ENCODE measurements at places on chromosomes 5 and 9.

DNA sequence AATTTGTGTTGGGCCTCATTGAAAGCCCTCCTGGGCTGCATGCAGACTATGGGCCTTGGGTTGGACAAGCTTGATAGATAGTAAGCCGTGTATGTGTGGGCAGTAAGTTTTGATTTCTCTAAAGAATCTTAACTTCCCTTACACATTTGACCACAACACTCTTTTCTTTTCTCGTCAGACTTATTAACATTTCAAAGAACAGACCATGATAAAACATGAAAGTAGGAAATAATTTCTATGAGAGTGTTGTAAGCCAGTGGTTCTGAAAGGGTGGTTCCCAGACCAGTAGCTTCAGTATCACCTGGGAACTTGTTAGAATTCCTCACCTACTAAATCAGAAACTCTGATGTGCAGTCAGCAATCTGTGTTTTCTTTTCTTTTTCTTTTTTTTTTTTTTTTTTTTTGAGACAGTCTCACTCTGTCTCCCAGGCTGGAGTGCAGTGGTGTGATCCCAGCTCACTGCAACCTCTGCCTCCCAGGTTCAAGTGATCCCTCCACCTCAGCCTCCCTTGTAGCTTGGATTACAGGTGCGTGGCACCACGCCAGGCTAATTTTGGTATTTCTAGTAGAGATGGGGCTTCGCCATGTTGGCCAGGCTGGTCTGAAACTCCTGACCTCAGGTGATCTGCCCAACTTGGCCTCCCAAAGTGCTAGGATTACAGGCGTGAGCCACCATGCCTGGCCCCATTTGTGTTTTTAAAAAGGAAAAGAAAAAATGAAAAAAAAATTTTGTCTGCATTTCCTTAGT lies 20.0 kb upstream of the GCNT1 start:
- DNase-seq, result no peak

DNA sequence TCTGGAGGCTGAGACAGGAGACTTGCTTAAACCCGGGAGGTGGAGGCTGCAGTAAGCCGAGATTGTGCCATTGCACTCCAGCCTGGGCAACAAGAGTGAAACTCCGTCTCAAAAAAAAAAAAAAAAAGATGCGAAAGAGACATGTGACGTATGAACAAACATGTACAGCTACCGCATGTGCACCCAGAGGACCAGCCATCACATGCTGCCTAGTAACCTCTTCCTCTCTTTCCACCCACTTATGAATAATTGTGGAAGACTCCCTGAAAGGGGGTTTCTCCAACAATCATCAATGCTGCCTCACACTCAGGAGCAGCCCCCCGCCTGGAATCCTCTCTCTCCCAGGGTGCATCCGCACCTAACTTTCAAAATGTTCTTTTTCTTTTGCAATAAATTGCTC lies 2.2 kb downstream of the SARDH start:
- DNase-seq, result no peak

DNA sequence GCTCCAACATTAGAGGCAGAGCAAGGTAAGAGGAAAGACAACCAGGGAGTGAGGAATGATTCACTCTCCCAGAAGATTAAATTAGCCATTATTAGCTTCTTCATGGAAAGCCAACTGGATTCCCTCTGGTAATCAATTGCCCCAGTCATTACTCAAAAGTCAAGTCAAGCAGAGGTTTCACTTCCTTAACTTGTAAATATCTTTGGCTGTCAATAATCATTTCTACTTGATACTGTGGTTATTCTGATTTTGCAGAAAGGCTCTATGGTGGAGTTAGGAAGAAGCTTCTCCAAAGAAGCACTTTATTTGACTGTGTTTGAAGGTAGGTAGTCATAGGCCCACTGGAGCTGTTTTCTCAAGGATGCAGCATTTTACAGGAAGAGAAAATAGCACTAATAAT lies 78.0 kb downstream of the JAKMIP2 start:
- no peak for DNase-seq

- DNase-seq, result no peak
These were observed 126.4 kb upstream of the SLC12A2 start for GRCh38 chr5:127957183-127957582.

DNA sequence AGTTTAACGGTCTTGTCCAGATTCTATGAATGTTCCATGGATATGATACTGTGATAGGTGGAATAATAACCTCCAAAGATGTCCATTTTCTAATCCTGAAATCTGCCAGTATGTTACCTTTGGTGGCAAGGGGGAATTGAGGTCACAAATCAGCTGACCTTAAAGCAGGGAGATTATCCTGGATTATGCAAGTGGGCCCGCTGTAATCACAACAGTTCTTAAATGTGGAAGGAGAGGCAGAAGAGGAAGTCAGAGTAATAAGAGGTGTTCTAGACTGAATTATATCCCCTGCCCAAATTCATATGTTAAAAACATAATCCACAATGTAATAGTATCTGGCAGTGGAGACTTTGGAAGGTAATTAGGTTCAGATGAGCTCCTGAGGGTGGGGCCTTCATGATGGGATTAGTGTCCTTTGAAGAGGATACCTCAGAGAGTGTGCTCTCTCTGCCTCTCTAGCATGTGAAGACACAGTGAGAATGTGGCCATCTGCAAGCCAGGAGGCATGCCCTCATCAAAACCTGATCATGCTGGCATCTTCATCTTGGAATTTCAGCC lies 47.6 kb upstream of the ZFAND5 start:
- DNase-seq, result no peak

DNA sequence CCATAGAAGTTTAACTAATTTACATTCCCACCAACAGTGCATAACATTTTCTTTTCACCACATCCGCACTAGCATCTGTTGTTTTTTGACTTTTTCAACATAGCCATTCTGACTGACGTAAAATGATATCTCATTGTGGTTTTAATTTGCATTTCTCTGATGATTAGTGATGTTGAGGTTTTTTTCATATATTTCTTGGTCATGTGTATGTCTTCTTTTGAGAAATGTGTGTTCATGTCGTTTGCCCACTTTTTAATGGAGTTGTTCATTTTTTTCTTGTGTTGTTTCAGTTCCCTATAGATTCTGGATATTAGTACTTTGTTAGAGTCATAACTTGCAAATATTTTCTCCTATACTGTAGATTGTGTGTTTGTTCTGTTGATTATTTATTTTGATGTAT lies 163.4 kb downstream of the FER start:
- no peak for DNase-seq

- DNase-seq, result no peak
These were observed 208.6 kb upstream of the ANKH start for GRCh38 chr5:15080219-15080618.

GRCh38 chr9:78000221-78000620 lies 31.4 kb downstream of the GNAQ start:
- DNase-seq, result no peak

- DNase-seq, result no peak
These were observed 403.5 kb downstream of the TAF11L14 start for GRCh38 chr5:18037718-18038117.

DNA sequence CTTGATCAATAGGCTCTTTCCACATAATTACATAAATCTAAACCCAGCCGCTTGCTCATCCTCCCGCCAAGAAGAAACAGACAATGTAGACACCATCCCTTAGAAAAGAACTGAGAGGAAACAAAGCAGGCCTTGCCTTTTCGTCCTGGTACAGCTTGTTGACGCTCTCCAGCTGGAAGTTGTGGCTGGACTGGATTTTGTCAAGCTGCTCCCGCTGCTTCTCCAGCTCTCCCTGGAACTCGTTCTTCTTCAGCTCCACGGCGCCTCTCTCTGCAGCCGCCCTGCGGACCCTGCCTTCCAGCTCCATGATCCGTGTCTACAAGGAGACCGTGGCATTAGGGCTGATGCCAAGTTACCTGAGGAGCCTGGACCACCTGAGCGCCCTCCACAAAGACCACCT lies 22.1 kb downstream of the GOLM1 start:
- no peak for DNase-seq

- no peak for DNase-seq
These were observed 50.3 kb downstream of the GNAQ start for GRCh38 chr9:77981332-77981731.

DNA sequence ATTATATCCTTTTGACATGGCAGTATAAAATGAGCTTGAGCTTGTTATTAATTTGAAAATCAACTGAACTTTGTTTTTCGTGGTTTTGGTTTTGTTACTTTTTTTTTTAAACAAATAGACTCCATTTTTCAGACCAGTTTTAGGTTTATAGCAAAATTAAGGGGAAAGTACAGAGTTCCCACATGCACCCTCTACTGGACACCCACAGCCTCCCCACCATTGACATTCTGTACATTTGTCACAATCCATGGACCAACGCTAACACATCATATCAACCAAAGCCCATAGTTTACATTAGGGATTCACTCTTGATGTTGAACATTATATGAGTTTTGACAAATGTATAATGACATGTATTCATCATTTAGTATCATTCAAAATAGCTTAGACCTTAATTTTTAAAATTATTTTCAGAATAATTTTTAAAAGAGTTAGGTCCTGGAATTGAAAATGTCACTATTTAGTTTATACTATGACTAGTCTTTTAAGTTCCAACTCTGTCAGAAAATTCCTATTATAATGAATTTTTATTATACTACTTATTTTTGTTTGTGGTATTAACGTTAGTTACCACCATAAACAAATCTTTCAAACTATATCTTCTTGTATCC lies 35.3 kb upstream of the JMY start:
- no peak for DNase-seq

DNA sequence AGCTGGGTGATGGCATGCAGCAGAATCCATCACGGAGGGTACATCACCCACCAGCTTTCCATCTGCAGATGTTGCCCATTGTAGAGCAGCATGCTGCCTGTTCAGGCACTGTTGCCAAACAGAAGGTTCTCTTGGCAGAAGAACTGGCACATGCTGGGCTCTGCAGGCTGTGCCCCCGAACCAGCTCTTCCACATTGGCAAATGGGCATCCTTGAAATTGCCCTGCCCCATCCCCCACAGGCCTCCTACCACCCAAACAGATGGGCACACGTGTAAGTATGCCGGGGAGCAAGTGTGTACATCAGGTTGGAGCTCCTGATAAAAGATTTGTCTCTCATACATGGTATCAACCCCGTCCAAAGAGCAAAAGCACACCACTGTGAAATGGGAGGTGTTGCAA lies 220.3 kb upstream of the TAS2R1 start:
- no peak for DNase-seq

DNA sequence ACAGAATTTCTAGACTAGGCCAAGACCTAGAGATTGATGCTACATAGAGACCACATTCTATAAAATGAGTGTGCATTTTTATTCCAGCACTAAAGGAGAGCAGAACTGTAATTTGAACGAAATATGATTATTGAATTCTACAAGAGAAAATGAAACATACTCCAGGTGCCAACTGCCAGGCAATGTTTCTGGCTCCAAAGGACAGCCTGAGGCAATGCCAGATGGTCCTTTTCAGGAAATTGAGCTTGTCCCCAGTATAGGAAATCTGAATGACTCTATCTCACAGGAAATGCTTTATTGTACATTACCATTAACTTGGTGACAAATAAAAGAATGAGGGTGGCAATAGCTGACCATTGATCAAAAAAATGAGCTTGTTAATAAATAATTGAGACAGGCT lies 28.8 kb upstream of the RASGRF2 start:
- DNase-seq, result no peak

DNA sequence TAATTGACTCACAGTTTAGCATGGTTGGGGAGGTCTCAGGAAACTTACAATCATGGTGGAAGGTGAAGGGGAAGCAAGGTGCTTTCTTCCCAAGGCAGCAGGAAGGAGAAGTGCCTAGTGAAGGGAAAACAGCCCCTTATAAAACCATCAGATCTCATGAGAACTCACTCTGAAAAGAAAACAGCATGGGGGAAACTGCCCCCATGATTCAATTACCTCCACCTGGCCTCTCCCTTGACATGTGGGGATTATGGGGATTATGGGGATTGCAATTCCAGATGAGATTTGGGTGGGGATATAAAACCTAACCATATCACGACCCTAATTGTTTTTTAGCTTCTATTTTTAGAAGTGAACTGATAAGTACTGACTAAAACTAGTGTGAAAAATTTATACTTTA lies 1377.5 kb upstream of the DMAC1 start:
- no peak for DNase-seq

- DNase-seq, result no peak
These were observed 1355.5 kb downstream of the MAT2B start for GRCh38 chr5:164860896-164861295.
